Activated T-cell treated with anti-CD3 and anti-CD28 coated beads, Interleukin-2, amount 50 U/mL, for 1 hour (primary cell): ENCODE measurements at places on chromosomes 16 and 17.

- no peak for DNase-seq
Observed at GRCh38 chr17:44105941-44106340, 17.5 kb downstream of the HDAC5 start.

GRCh38 chr16:72609933-72610332 lies 438.0 kb upstream of the PMFBP1 start:
- no peak for DNase-seq

GRCh38 chr16:48291303-48291702 lies 44.0 kb upstream of the ABCC11 start:
- DNase-seq, result no peak

DNA sequence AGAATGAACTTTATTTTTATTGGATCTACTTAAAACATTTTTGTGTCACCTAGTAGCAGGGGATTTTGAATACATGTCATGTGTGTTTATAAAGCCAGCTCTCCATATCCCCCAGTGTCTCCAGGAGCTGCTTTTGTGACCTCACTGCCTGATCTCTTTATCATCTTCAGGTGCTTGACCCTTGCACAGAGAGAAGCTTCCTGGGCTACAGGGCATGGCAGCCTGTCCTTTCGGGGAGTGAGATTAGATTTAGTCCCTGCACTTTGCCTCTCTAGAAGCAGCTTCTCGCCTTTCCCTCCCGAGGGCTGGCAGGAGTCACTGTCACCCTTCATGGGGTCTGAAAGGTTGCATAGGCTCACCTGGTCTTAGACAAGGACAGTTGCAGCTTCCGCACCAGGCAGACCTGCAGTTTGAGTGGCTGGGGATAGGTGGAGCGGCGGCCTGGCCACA lies 42.7 kb downstream of the PGS1 start:
- no peak for DNase-seq

GRCh38 chr17:17751489-17752088 lies 70.3 kb downstream of the RAI1 start:
- peak; percentile 36 for DNase-seq

DNA sequence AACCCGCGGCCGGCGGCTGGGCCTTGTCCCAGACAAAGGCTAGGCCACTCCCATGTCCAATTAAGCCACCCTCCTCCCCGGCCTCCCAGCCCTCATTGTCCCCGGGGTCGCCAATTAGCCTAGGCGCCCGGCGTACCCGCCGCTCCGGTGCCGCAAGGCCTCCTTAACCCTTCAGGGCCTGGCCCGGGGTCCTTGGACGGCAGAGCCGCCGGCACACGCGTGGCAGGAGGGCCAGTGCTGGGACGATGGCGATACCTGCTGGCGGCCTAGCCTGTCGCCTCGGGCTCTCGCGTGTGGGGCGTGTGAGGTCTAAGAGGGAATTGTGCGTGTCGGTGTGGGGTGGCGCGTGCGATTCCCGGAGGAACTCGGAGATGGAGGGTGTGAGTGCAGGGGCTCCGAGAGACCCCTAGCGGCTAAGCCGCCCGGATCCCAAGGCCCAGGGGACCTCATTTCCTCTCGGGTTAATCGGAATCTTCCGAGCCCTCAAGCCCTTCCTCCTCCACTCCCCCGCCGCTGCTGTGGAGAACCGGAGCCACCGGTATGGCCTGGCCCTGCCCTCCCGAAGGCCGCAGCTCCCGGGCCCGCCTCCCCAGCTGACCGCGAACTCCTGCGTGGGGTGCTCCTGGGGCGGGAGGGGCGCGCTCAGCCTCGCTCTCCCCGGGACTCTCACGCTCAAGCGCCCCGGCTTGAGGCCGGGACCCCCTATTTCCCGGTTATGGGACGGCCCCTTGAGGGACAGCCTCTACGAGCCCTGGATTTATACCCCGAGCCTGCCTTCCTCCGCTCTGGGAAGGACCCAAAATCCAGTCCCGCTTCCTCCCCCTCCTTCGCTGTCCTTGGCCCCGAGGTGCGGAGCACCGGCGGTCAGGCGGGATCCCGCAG lies 11.9 kb downstream of the TBX2 start:
- peak; percentile 56 for DNase-seq

DNA sequence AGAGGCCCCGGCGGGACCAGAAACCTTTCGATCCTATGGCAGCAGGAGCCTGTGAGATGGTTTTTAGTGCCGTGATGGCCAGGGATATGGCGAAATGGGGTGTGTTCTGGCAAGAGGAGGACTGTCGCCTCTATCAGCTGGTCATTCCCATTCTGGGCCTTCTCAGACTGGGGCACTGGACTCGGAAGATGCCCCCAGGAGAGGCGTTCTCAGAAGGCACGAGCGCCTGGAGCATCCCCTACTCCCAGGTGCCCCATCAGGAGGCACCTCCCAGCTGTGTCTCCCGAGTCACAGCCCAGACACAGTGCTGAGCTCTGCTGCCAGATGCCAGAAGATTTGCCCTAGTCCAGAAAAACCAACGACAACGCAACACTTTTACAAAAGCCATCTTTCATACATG lies 54.6 kb upstream of the ENDOV start:
- no peak for DNase-seq

DNA sequence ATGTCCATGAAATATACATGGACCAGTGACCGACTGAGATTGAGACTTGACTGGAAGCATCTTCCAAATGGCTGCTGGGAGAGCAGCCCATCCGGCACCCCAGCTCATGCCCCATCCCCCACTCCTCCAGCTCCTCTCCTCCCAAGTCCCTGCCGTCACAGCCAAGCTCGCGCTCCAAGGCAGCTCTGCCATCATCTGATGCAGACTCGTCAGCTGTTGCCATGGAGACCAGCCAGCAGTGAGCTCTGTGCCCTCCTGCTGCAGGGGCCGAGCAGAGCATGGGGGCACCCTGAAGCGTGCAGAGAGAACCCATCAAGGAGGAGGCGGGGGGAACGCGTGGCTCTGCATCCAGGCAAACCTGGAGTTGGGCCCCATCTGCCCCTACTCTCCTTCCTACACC lies 74.5 kb upstream of the TNRC6C start:
- peak; percentile 52 for DNase-seq

DNA sequence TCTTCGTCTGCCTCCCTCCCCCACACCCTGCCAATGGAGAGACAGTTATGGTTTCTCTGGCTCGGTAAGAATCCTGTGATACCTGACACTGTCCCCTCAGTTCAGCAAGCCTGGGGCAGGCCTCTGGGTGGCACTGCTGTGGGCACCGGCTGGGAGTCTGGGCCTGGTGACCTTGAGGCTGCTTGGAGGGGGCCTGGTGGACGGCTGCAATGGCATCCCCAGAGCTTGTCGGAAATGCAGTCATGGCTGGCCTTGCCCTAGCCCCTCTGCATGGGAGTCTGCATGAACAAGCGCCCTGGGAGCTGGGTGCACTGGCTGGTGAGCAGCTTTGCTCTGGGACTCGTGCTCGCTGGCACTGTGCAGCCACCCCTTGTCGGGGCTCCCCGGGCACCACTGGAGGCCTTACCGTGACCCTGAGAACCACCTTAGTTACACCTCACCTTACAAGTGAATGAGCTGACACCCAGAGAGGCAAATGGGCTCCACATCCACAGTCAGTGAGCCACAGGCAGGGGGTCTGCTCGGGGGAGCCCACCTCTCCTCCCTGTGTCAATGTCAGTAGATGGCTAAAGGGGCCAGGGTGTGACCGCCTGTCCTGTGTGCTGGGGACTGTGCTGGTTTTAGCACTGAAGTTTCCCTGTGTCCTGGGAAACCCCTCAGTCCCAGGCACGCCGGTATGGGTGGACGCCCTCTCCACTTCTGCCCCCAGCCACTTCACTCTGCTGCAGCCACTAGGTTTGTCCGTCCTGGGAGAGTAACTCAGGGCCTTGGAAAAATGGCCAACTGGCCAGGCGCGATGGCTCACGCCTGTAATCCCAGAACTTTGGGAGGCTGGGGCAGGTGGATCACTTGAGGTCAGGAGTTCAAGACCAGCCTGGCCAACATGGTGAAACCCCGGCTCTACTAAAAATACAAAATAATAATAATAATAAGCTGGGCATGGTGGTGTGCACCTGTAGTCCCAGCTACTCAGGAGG lies 1.4 kb downstream of the LGALS3BP start:
- no peak for DNase-seq

DNA sequence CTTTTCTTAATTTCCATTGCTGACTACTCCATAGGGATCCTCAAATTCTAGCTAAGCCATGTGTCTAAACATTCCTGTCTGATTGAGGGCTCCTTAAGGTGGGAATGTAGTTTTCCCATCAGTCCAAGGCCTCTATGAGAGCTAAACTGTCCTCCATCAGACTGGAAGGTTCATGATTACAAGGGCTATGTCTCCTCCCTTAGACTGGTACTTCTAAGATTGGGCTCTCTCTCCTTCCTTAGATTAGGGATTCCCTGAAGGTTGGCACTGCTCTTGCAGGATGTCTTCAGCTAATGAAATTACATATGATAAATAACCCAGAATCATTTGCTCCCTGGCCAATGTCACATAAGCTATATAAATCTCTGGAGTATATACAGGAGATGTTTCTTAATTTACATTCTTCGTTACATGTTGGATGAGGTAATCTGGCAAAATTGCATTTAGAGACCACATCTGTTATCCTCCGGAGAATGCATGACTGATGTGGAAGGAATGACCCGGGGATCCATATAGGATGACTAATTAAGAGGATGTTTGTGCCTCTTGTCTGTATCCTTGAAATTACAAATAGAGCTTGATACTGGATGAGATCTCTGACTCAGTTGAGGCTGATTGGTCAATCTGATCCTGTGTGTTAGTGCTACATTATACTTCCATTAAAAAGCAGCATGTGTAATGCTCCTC lies 14.2 kb downstream of the B4GALNT2 start:
- no peak for DNase-seq

GRCh38 chr16:3063625-3064386 lies 1.6 kb upstream of the IL32 start:
- no peak for DNase-seq

- no peak for DNase-seq
Observed at GRCh38 chr16:7405166-7405565, 72.5 kb downstream of the RBFOX1 start.

GRCh38 chr17:82939621-82940135 lies 99.9 kb upstream of the ZNF750 start:
- DNase-seq, result no peak

DNA sequence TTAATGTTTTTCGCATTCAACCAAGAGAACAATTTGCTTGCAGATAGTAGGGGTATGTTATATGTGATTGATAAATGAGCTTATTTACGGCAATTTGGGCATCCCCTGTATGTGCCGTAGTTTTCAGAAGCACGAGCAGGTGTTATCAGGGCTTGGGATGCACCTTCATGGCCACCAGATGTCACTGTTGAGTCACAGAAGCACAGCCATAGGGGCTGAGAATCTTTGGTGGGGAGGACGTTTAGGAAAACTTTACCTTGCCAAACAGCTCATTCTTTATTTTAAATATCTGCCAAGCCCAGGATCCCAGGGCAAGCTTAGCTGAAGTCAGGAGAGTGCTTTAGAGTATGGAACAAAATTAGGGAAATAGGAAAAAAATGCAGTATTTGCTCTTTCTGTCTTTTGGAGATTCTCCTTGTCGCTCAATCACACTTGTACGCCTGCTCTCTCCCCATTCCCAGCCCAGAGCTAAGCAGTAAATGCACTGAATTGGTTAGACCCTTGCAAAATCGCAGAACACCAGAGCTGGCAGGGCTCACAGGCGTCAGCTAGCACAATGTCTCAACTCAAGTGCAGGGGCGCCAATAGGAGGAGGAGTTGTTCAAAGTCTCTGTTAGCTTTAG lies 93.6 kb upstream of the MPHOSPH6 start:
- DNase-seq, result peak; percentile 38

DNA sequence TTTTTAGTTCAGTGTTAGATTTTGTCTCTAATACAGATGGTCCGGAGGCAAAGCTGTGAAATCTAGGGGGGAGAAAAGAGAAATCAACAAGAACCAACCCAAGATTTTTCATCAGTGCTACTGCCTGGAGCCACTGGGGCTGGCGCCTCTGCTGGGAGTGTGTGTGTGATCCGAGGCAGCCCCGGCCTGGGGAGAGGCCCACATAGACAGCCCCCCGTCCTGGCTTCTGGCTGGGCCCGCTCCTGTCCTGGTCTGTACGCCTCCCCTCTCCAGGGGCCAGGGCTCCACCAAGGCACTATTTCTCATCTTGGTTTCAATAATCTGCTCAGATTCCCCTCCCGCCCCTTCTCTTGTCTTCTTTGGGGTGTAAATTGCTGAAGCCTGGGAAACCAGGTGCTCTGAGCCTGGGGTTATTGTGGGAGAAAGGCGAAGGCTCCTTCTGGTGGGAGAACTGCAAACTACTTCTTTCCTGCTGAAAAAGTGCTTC lies 7.8 kb downstream of the BAHCC1 start:
- no peak for DNase-seq

DNA sequence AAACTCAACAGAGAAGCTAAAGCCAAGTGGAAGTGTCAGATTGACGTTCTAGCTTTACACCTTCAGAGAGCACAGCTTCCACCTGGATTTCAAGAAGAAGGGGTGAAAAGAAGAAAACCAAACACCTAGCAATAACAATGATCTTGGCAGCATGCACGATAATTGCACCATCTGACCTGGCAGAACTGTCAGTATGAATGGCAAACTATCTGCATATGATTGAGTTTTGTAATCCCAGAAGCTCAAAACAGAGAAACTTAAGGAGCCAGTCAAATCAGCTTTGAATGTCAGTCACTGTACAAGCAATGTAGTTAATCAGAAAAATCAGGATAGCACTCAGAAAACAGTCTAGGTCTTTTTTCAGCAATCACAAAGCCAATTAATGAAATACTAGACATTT lies 427.1 kb downstream of the ZFHX3 start:
- no peak for DNase-seq

GRCh38 chr17:4485676-4486646 lies 12.7 kb upstream of the SPNS2 start:
- DNase-seq, result peak; percentile 65

DNA sequence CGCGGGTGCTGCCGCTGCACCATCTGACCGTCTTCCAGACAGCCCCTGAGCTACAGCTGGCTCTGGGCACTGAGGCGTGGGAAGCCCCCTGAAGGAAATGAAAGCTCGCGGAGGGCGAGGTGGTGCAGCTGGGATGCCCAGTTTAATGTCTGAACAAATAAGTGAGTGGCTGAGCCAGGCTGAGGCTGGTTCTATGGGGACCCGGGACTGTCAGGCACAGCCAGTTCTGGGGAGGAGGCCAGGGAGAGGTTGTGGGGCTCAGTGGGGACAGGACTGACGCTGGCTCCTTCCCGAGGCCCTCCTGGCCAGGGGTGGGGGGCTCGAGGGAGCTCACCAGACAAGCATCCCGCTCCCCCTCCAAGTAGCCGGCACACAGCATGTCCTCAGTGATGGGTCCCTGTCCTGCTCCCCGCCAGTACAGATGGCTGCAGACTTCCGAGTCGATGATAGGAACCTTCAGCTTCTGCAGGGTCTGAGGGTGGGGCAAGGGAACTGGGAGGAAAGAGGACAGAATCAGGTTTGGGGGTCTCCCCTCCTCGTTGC lies 4.4 kb downstream of the PRSS22 start:
- no peak for DNase-seq
